ENCODE measurements at places on chromosomes 6 and 20.

- no peaks in the 10 kb centered on the region for H3K36me3 ChIP-seq
- H3K4me1 ChIP-seq: no peaks in the 10 kb centered on the region
- H3K27ac ChIP-seq: no peak overlapping the region
- no peaks in the 10 kb centered on the region for H3K27me3 ChIP-seq
- no peak overlapping the region for H3K4me3 ChIP-seq
These were observed 200.5 kb upstream of the RREB1 start for GRCh38 chr6:6907286-6907685.

GRCh38 chr20:11890331-11891076 lies 27.2 kb upstream of the BTBD3 start:
- H3K27ac ChIP-seq: peak overlapping the region; percentile 90
- H3K36me3 ChIP-seq: no peaks in the 10 kb centered on the region
- no peaks in the 10 kb centered on the region for H3K27me3 ChIP-seq
- peak overlapping the region; percentile 77 for H3K4me3 ChIP-seq
- peak; percentile 97 for DNase-seq

DNA sequence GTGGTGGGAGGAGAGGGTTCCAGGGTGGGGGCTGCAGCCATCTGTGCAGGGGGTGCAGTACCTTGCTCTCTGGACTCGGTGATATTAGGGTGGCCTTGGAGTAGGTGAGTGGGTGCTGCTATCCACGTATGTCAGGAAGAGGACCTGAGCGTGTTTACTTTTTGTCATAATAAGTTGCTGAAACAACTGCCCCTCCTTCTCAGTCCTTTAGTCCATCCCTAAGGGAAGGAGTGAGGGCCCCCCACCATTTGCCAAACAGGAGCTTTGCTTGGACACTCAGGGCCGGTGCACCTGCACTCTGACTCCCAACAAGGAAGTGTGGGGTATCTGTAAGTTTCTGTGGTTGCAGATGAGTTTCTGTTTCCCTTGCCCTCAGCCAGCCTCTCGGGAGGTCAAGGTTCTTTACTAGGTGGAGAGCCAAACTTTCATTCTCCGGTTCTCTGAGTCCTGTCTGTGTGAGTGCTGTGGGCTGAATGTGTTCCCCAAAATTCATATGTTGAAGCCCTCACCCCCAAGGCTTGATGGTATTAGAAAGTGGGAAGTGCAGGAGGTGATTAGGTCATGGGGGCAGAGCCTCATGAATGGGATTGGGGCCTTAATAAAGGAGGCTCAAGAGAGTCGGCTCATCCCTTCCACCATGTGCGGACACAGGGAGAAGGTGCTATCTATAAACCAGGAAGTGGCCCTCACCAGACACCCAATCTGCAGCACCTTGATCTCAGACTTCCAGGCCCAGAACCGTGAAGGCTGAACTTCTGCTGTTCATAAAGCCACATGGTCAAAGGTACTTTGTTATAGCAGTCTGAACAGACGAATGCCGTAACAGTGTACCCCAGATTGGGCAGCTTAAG lies 19.6 kb upstream of the CCR6 start:
- DNase-seq: no peak
- no peak overlapping the region for H3K27ac ChIP-seq
- no peaks in the 10 kb centered on the region for H3K27me3 ChIP-seq
- H3K4me1 ChIP-seq: no peaks in the 10 kb centered on the region
- no peaks in the 10 kb centered on the region for H3K36me3 ChIP-seq
- H3K4me3 ChIP-seq: no peak overlapping the region

DNA sequence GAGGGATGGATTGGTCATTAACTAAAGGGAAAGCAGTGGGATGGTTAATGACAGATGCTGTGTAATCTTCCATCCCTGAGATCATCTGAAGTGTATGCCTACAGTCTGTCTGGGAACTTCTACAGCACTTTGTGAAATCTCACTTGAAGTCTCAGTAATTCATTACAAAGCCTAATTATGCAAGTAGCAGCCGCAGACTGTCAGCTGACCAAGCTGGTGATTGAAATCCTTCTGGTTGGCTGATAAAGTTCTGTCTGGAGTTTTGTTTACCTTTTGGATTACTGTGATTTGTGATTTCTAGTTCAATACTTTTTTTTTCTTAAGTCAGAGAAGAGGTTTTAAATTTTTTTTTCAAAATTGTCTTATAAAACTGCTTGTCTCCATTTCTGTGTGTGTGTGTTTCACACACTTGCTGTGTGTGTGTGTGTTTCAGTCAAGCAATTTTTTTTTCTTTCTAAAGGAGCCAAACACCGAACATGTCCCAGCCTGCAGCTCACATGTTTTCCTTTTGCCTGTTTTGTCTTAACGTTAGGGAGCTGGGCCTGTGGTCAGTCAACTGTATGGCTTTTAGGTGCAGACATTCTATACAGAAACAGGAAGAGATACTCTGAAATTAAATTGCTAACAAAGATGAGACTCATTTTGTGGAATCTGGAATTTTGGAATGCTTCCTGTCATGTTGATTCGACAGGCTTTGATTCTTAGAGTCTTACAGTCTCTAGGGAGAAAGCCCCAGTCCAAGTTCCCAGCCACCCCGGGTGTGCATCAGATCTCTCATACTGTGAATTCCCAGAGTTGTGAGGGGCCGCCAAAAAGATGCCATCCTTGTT lies 28.5 kb upstream of the ADGRF4 start:
- H3K4me3 ChIP-seq: no peak overlapping the region
- no peaks in the 10 kb centered on the region for H3K36me3 ChIP-seq
- no peaks in the 10 kb centered on the region for H3K4me1 ChIP-seq
- no peaks in the 10 kb centered on the region for H3K27me3 ChIP-seq
- DNase-seq: no peak

GRCh38 chr20:57657535-57658446 lies 37.6 kb upstream of the ZBP1 start:
- H3K27ac ChIP-seq: no peak overlapping the region
- no peaks in the 10 kb centered on the region for H3K27me3 ChIP-seq
- DNase-seq: peak; percentile 82
- H3K4me1 ChIP-seq: peaks cover 3% of the 10 kb centered on the region
- H3K36me3 ChIP-seq: peaks cover 29% of the 10 kb centered on the region
- H3K4me3 ChIP-seq: no peak overlapping the region

- DNase-seq: peak; percentile 18
- H3K27me3 ChIP-seq: peaks cover 13% of the 10 kb centered on the region
- H3K4me1 ChIP-seq: no peaks in the 10 kb centered on the region
- no peak overlapping the region for H3K4me3 ChIP-seq
These were observed 19.4 kb upstream of the TUBB2A start for GRCh38 chr6:3176562-3177355.

GRCh38 chr6:45589367-45589766 lies 211.6 kb upstream of the SUPT3H start:
- H3K4me1 ChIP-seq: no peaks in the 10 kb centered on the region
- no peak overlapping the region for H3K27ac ChIP-seq
- DNase-seq: no peak

DNA sequence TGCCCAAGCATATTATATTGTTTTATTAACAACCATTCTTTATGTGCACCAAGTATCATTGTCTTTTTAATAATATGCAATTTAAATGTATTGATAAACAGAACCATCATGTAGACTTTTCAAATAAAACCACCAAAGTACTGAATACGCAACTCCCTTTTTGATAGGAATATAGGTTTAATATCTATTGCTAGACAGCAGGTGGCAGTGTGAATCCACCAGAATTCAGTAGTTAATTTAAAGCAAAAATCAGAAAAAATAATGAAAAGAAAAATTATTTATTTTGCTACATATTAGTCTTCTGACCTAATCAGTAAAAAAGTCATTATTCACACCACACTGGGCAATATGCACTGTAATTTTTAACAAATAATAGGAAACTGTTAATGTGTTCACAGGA lies 143.7 kb downstream of the KLHL32 start:
- DNase-seq: no peak
- H3K27ac ChIP-seq: no peak overlapping the region
- H3K36me3 ChIP-seq: no peaks in the 10 kb centered on the region

DNA sequence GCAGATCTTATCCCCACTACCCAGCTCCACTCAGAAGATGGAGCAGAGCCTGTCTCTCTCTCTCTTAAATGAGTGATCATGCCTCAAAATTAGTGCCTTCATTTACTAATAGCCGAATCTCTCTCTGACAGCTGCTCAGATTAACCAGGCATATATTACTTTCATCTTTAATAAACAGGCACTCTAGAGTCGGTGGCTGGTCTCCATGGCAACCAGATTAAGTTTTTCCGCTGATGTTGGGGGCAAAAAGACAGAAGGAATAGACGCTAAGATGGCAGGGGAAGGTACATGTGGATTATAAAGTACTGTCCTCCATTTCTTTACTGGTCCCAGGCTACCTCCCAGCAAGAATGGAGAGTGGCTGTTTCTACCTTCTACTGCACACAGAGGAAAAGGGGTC lies 121.6 kb downstream of the QRSL1 start:
- no peak overlapping the region for H3K27ac ChIP-seq
- H3K27me3 ChIP-seq: no peaks in the 10 kb centered on the region
- no peak overlapping the region for H3K4me3 ChIP-seq
- H3K4me1 ChIP-seq: peaks cover 2% of the 10 kb centered on the region
- no peak for DNase-seq
- H3K36me3 ChIP-seq: no peaks in the 10 kb centered on the region

DNA sequence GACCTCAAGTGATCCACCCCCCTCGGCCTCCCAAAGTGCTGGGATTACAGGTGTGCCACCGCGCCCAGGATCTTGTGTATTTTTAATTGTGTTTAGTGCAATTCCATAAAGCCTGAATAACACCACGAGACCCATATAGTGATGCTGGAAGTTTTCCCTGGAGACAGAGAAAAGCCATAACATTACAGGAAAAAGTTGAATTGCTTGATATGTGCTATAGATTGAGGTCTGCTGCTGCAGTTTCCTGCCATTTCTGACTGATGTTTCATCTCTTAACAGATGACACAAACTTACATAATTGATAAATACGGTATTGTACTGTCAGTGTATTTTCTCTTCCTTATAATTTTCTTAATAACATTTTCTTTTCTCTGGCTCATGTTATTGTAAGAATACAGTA lies 7.3 kb upstream of the UBD start:
- DNase-seq: no peak
- H3K27ac ChIP-seq: no peak overlapping the region
- no peaks in the 10 kb centered on the region for H3K27me3 ChIP-seq
- no peaks in the 10 kb centered on the region for H3K36me3 ChIP-seq
- no peak overlapping the region for H3K4me3 ChIP-seq

GRCh38 chr6:21049572-21049971 lies 515.3 kb downstream of the CDKAL1 start:
- H3K27ac ChIP-seq: no peak overlapping the region
- H3K27me3 ChIP-seq: no peaks in the 10 kb centered on the region
- no peaks in the 10 kb centered on the region for H3K36me3 ChIP-seq
- no peaks in the 10 kb centered on the region for H3K4me1 ChIP-seq
- no peak overlapping the region for H3K4me3 ChIP-seq
- DNase-seq: no peak

- no peak overlapping the region for H3K4me3 ChIP-seq
- H3K27me3 ChIP-seq: no peaks in the 10 kb centered on the region
- no peaks in the 10 kb centered on the region for H3K4me1 ChIP-seq
These were observed 27.2 kb downstream of the ARHGAP40 start for GRCh38 chr20:38628580-38629470.

GRCh38 chr6:138222901-138223546 lies 4.7 kb upstream of the PBOV1 start:
- H3K36me3 ChIP-seq: no peaks in the 10 kb centered on the region
- no peak overlapping the region for H3K27ac ChIP-seq
- no peak for DNase-seq
- no peak overlapping the region for H3K4me3 ChIP-seq
- no peaks in the 10 kb centered on the region for H3K27me3 ChIP-seq

DNA sequence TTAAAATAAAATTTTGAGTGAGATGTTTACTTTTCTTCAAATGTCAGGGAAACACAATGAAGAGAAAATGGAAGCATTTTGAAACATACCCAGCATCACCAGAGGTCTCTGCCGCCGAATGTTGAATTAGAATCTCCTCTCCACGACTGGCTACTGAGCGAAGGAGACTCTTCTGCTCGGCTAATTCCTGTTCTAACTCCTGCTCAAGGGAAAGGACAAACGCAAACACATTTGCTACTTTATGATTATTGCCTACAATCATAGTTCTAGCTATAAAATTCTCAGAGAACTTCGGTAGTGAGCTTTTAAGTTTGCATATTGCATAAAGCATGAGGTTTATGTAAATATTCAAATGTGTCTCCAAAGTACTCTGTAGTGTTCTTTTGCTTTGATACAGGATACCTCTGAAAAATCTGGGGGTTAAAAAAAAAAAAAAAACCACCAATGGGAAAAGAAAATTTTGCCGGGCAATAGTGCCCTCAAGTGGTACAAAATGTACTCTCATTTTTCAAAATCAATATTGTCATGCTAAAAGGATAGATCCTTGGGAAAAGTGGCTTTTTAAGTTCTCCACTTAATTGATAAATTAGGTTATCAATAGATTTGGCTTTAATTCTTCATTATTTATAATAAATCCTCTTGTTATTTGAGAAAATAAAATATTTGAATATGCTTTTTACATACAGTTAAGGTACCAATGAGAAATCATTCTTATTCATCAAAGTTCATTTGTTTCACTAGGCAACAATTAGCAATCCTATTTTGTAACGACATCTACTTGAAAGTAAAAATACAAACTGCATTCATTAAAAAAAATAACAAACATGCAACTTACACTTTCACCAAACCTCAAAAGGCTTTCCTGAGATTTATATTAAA lies 369.0 kb downstream of the SYNE1 start:
- no peaks in the 10 kb centered on the region for H3K36me3 ChIP-seq
- H3K4me1 ChIP-seq: no peaks in the 10 kb centered on the region
- H3K4me3 ChIP-seq: no peak overlapping the region
- no peaks in the 10 kb centered on the region for H3K27me3 ChIP-seq

DNA sequence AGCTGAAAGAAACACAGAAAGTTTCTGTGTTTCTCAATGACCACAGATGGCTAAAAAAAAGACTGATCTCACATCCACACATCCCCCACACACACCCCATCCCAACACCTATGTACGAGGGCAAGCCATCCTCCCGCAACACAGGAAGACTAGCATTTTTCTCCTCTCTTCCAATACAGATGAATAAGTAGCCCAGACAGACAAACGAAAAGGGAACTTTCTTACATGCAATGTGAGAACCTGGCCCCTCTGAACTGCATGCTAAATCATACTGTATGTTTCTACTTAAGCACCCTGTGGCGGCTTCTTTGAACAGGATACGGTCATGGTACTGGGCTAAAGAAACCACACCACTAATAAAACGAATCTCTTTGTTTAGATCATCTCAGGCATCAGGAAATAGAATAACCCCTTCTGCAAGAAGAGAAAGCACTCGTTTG lies 116.2 kb downstream of the GMDS start:
- no peaks in the 10 kb centered on the region for H3K27me3 ChIP-seq
- no peak overlapping the region for H3K4me3 ChIP-seq
- DNase-seq: no peak
- H3K27ac ChIP-seq: no peak overlapping the region

DNA sequence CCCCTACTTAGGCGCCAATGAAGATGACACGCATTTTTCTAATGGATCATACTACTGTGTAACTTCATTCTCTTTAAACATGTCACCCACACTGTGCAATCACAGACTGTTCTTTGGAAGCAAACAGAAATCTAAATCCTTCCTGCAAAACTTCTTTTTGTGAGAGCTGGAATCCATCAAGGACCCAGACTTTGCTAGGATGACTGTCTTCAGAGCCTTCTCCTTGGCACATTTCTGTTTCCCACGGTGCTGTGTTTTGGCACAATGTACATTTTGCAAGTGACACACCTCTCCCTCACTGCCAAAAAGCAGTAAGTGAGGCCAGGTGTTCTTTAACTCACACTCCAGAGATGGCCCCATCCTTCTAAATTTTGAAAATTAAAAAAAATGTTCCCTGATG lies 21.7 kb upstream of the TAGAP start:
- peaks cover 9% of the 10 kb centered on the region for H3K27me3 ChIP-seq
- H3K4me1 ChIP-seq: no peaks in the 10 kb centered on the region
- no peak for DNase-seq

- peak overlapping the region; percentile 89 for H3K27ac ChIP-seq
- peak overlapping the region; percentile 92 for H3K4me3 ChIP-seq
- no peaks in the 10 kb centered on the region for H3K27me3 ChIP-seq
These were observed 372 bp downstream of the JARID2 start for GRCh38 chr6:15246217-15246665.

All from left lung (tissue), 14 donors.